ENCODE measurements at places on chromosomes 2 and 18. TPM values are rescaled to one million over a fixed set of nuclear protein-coding genes. Genes with fewer than 3 reads are reported as not detected.

FOXI3 gene
- total RNA-seq = not detected

ELOA2 gene
- not detected for total RNA-seq

CXCR2 gene
- not detected for total RNA-seq

CRACDL gene
- 9.7 TPM for total RNA-seq

DNA sequence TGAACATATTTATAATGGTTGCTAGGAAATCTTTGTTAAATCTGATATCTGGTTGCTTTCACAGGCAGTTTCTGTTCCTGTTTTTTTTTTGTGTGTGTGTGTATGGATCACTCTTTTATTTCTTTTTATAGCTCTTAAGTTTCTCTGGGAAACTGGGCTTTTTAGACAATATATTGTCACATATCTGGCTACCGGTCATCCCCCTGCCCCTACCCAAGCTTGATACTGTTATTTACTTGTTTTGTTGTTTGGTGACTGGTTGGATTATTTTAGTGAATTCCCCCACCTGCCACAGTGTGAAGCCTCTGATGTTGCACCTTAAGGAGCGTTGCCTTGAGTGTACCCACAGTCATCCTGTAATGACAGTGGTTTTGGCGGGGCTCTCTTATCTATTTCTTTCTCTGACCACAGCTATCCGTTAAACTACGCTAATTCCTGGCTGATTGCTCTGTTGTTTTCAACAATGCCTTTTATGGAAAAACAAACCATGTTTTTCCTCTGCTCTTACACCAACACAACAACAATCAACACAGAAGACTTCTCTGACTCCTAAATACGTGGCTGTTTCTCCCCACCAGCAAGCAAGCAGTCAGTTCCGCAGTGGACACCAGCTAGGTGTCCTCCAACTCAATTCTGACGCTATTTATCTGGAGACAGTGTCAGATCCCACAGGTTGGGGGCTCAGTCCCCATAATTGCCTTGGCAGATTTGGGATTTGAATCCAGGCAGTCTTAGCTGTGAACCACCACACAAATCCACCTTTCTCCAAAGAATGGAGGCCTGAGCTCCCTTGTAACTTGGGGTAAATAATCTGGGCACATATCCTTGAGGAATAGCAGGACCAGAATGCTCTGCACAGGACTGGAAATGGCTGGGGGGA is 10.9 kb downstream of the GNLY start:
- DNase-seq = no peak

DNA sequence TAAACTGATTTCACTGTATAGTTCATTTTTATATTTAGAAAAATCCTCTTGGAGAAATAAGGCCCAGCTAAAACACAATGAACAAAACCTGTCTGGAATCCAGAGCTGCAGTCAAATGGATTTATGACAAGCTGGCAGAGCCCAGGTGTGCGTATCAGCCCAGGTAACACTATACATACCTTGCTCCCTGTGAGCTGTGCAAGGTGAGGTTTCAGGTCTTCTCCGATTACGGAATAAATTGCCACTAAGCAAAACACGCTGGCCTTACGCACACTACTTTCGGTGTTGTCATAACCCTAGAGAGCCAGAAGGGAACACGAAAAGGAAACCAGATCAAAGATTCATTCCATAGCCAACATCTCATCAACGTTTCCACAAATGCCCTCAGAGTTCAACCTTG is 61.9 kb upstream of the TFCP2L1 start:
- DNase-seq = no peak

GRCh38 chr2:98350411-98350810 is 4.2 kb downstream of the CNGA3 start:
- no peak for DNase-seq

DNA sequence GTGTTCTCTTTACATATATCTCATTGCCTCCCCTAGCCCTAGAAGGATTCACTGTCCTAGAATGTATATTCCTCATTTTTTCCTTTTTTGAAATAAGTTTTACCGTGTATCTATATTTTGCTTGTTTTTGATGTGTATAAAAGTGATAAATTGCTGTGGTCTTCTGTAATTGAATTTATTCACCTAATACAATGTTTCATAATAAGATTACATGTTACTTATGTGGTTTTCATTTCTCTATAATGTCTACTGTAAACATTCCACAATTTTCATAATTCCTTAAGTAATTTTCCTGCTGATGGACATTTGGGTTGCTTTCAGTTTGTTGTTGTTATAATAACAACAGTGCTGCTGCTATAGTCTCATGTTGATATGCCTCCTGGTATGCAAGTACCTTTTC is 118.2 kb downstream of the PHLPP1 start:
- DNase-seq = no peak

DNA sequence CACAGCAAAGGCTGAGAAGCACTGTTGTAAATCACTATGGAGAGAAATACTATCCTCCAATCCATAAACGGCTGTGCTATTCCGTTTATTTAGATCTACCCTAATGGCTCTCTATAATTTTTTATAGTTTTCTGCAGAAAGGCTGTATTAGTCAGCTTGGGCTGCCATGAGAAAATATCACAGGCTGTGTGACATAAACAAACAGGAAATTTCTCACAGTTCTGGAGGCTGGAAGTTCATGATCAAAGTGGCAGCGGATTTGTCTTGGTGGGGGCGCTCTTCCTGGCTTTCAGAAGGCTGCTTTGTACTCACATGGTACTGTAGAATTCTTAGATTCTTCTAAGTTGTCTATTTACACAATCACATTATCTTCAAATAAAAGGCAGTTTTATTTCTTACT is 44.1 kb downstream of the C1D start:
- DNase-seq = no peak

DNA sequence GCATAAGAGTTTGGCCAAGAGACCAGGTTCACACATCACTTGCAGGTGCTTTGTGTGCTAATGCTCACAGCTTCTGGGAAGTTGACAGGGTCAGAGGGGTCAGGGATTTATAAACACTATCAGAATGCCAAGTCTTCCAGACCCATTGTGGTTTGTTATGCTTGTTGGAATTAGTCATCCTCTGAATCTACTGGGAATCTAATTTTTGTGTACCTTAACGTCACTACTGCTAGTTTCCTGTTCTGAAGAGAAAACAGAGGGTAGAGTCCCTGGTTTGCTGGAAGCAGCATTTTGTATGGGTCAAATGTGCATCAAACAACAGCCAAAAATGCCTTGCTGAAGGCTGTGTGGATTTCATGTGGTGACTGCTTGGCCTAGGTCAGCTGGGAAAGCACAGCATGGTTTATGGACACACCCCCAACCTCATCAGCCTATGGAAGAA is 33.3 kb downstream of the ANTXR1 start:
- DNase-seq = peak; percentile 91

- no peak for DNase-seq
Measured at GRCh38 chr18:295756-296490, 28.1 kb upstream of the THOC1 start.

All from pulmonary artery endothelial cell (primary cell).